ENCODE measurements at places on chromosomes 3 and 15. TPM values are rescaled to one million over a fixed set of nuclear protein-coding genes. Genes with fewer than 3 reads are reported as not detected.
A peak's percentile ranks its signal among the peaks of the same experiment; 100 is the strongest.

GRCh38 chr3:114034787-114035545, 21.4 kb downstream of the CCDC191 start:
- no peaks in the 10 kb centered on the region for H3K36me3 ChIP-seq
- no peak for DNase-seq
- H3K27ac ChIP-seq = no peak overlapping the region
- H3K4me1 ChIP-seq = no peaks in the 10 kb centered on the region
- no peaks in the 10 kb centered on the region for H3K27me3 ChIP-seq
- no peak overlapping the region for H3K4me3 ChIP-seq

DNA sequence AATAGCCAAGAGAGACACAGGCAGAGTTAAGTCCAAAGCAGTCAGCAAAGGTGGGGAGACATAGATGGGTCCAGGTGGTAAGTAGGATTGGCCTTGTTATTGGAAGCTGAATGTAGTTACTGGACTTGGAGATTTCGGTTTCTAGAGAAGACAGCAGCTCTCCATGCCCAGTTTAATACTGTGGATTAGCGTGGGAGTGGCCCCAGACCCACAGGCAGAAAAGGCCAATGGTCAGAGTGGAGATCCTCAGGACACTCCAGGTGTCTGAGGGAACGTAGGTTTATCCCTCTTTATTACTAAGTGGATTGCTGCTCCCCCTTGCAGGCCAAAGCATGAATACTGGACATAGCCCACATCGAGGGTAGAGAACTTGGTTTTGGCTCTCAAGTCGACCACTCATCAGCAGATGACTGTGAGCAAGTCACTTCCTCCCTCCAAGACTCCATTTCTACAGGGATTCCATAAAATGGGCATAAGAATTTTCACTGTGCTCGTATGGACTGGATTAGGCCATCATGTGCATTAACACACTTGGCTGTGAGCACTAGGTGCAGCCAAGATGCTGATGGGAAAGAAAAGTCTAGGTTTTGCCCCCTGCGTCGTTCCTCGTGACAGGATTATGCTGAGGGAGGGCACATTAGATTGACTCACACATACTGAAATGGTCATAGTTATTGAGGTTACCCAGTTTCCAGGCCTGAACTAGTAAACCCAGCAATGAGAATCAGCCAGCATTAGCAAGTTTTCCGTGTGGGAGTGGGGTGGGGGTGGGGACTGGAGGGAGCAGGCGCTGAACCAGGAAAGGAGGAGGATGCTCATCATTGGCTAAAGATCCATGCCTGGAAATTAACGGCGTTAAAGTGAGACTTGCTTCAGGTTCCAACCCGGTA, 225.2 kb upstream of the TPRG1 start:
- peaks cover 9% of the 10 kb centered on the region for H3K4me1 ChIP-seq
- H3K36me3 ChIP-seq = no peaks in the 10 kb centered on the region
- H3K27ac ChIP-seq = peak overlapping the region; percentile 88
- DNase-seq = peak; percentile 47

GRCh38 chr3:126135071-126135405, 45.3 kb downstream of the ALDH1L1 start:
- H3K4me3 ChIP-seq = no peak overlapping the region
- no peaks in the 10 kb centered on the region for H3K4me1 ChIP-seq
- H3K27ac ChIP-seq = no peak overlapping the region
- H3K36me3 ChIP-seq = peaks cover 2% of the 10 kb centered on the region

MCTP2 gene
- 7.7 TPM for total RNA-seq

CCR2 gene
- total RNA-seq = 2.8 TPM

TIGIT gene
- total RNA-seq = 1.0 TPM

SLC28A2 gene
- not detected for total RNA-seq
